ENCODE measurements at places on chromosomes 4 and X.
A peak's percentile ranks its signal among the peaks of the same experiment; 100 is the strongest.

DNA sequence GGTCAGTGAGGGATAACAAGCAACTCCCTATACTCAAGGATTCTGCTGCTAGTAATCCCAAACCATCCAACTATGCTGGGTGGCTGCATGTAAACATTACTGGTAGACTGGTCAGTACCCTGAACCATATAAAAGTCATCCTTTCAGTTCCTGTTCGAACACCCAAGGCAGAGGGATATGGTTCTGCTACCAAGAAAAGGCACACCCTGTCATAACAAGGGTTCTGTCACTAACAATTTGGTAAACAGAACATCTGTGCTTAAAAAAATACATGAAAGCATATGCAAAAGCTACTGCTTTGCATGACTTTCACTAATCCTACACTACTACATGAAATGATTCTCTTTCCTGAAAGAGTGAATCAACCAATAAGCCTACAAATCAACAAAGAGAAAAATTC lies 76.8 kb upstream of the MCF2 start:
- DNase-seq = no peak

GRCh38 chr4:165520086-165520485 lies 141.3 kb downstream of the CPE start:
- no peak for DNase-seq

GRCh38 chrX:150676221-150676620 lies 17.0 kb upstream of the MTMR1 start:
- no peak for DNase-seq

DNA sequence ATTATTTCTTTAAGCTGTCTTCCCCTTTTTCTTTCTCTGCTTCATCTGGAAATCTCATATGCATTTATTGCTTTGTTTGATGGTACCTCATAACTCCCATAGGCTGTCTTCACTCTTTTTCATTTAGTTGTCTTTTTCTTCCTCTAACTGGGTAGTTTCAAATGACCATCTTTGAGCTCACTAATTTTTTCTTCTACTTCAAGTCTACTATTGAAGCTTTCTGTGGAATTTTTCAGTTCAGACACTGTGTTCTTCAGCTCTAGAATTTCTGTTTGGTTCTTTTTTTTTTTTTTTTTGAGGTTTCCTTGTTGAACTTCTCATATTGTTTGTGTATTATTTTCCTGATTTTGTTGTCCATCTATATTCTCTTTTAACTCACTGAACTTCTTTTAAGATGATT lies 23.0 kb downstream of the CASK start:
- no peak for DNase-seq

DNA sequence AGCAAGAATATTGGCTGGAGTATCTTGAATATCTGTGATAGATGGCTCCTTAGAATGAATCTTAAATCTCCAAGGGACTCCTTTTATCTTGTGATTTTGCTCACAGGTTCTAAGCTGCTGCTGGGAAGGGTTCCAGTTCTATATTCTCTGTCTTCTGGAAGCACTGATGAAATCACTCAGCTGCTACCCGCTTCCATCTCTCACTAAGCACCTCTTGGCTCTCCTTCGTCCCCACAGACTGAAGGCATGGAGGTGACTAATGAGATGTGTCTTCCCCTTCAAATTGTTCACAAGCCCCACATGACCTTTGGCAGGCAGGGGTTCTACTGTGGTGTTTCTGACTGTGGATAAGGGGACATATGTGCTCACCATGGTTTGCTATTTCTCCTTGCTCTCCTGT lies 75.9 kb downstream of the C4orf51 start:
- DNase-seq = no peak

- no peak for DNase-seq
Observed at GRCh38 chr4:40720916-40721315, 28.8 kb upstream of the NSUN7 start.

GRCh38 chr4:73970945-73971344 lies 10.9 kb downstream of the PF4 start:
- no peak for DNase-seq

DNA sequence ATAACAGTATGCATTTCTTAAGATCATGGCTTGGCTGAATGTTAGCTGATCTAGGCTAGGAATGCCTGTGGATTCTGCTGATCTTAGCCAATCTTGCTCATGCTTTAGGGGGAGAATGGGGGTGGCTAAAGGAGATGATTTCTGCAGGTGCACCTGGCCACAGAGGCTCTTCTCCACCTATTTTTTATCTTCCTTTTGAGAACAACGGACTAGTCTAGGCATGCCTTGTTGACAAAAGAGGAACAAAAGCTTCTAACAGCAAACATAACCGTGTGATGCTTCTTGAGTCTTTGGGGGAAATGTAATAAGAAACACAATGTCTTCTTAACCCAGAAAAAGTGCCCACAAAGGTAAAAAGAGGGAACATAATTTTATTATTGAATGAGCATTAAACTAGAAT lies 743.5 kb downstream of the ARAP2 start:
- no peak for DNase-seq

- DNase-seq = peak; percentile 94
Observed at GRCh38 chr4:2402048-2402842, 16.2 kb downstream of the ZFYVE28 start.

- no peak for DNase-seq
Observed at GRCh38 chr4:169110633-169111032, 100.6 kb upstream of the CBR4 start.

DNA sequence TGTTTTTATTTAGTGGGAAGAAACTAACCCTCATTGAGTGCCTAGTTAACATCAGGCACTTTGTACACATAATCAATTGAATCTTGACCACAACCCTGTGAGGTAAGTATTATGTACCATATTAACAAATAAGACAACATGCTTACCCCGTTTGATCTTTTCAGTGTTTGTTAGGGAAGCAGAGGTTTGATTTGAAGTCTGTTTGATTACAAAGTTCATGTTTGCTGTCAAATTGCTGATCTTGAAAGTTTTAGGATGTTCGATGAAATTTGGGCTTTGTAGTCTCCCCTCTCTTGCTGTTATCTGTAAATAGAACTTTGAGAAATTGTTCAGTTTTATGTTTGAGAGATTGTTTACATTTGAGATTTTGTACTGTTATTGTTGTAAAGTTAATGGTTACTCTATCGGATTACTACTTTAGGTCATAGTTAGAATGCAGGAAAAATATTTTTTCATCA lies 13.4 kb upstream of the ADH4 start:
- DNase-seq = no peak

GRCh38 chr4:120053911-120054310 lies 12.7 kb downstream of the MAD2L1 start:
- DNase-seq = no peak

GRCh38 chr4:22504922-22505321 lies 10.9 kb downstream of the ADGRA3 start:
- no peak for DNase-seq

- no peak for DNase-seq
Observed at GRCh38 chr4:145481942-145482208, 222 bp downstream of the SMAD1 start.

- DNase-seq = no peak
Observed at GRCh38 chr4:163815776-163816175, 321.3 kb downstream of the TMA16 start.

GRCh38 chr4:154741131-154741665 lies 2.6 kb upstream of the LRAT start:
- no peak for DNase-seq

DNA sequence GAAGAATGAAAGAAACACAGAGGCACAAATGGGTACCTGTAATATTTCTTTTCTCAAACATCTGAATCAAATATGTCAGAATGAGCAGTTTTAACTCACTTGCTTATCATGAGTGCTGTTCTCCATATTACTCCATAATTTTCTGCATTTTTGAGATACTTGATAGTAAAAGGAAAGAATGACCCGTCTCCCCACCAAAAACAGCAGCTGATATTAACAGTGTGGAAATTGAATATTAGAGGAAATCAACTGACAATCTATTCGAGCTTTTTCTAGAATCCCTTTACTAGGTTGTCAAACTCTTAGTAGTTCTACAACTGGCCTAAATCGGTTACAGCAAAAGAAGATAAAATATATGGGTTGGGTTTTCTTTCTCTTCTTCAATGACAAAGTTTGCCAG lies 49.9 kb upstream of the HELT start:
- DNase-seq = no peak

GRCh38 chr4:47213106-47213505 lies 181.7 kb downstream of the GABRB1 start:
- DNase-seq = no peak

DNA sequence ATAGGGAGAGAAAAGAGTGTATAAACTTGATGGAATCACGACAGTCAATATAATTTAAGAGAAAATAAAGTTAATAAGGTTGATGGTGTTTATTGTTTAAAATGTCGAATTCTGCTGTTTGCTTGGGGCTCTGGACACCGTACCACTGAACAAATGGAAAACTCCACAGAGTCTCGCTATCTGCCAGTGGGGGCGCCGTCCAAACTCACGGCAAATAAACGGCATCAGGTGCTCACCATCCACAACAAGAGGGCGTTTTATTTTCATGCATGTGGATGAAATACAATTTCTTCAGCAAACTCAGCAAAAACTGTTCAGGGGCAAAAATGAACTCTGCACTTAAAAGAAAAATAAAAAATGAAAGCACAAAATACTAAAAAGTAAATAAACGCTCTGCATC lies 46.6 kb upstream of the FAM47C start:
- no peak for DNase-seq

DNA sequence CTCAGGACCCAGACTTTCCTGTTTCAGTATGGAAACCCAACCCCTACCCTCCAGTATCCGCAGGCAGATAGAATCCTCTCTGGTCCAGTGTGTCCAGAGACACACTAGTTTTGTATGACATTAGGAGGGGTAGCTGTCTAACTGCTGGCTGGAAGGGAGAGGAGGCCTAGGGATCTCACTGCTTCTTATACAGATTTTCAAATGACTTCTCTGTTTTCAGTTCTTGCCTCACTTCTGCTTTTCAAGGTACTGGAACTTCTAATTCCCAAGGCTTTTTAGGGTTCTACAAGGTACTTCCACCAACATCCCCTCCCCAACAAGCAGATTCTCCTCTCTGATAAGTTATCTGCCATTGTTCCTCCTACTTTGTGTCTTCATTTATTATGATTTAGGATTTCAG lies 6.1 kb downstream of the SGCB start:
- no peak for DNase-seq

- DNase-seq = peak; percentile 60
Observed at GRCh38 chrX:38220024-38220414, 652 bp downstream of the SRPX start.

- no peak for DNase-seq
Observed at GRCh38 chr4:36786519-36786918, 458.0 kb upstream of the NWD2 start.

- no peak for DNase-seq
Observed at GRCh38 chr4:109733728-109734127, 3.9 kb upstream of the PLA2G12A start.

- DNase-seq = no peak
Observed at GRCh38 chr4:15689540-15689939, 7.9 kb downstream of the FAM200B start.

DNA sequence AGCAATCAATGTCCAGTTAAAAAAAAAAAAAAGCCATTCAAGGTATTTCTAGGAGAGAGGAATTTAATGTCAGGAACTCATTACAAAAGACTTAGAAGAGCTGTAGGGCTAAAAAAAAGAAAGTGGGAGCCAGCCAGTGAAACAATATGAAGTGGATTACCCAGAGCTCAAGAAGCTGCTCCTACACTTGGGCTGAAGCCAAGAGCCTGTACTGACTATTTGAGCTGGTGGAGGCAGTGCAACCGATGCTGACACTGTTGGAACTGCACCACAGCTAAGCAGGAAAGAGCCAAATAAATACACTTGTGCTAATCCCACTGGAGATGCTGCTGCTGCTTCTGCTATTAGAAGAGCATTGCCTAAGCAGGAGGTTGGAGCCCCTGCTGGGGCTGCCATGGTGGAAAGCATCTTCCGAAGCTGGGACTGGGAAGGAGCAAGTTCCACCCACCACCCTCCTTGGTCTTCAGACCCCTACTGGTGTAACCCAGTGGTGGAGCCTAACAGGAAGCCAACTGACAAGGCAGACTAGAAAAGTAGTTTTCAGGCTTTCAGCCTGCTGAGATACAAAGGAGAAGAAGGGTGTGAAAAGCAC lies 65.4 kb downstream of the CXXC4 start:
- DNase-seq = no peak

GRCh38 chr4:20418861-20419451 lies 167.3 kb downstream of the SLIT2 start:
- DNase-seq = no peak

GRCh38 chr4:110852793-110853192 lies 229.9 kb upstream of the PITX2 start:
- no peak for DNase-seq

DNA sequence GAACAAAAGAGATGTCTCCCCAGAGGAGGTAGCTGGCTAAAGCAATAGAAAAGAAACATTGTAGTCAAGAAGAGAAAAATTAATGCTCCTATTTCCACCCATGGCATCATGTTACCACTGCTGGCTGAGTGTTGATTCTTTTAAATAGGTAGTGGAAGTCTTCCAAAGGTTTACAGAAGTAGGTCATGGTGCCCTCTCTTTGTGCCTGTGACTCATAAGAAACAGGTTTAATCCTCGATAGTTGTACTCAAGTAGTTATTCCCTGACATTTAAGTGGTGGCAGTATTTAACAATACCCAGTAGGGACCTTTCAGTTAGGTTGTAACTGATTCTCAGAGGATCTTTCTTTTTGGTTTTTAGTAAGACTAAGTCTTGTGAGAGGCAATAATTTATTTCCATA lies 247.8 kb downstream of the TEX13A start:
- no peak for DNase-seq

- no peak for DNase-seq
Observed at GRCh38 chr4:40825014-40825838, 75.5 kb downstream of the NSUN7 start.

DNA sequence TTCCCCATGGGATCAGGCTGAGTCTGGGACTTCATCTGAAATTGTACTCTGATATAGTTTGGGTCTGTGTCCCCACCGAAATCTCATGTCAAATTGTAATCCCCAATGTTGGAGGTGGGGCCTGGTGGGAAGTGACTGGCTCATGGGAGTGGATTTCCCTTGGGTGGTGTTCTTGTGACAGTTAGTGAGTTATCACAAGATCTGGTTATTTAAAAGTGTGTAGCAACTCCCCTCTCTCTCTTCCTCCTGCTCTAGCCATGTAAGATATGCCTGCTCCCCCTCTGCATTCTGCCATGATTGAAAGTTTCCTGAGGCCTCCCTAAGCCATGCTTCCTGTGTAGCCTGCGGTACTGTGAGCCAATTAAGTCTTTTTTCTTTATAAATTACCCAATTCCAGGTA lies 61.0 kb downstream of the RASGEF1B start:
- DNase-seq = no peak

DNA sequence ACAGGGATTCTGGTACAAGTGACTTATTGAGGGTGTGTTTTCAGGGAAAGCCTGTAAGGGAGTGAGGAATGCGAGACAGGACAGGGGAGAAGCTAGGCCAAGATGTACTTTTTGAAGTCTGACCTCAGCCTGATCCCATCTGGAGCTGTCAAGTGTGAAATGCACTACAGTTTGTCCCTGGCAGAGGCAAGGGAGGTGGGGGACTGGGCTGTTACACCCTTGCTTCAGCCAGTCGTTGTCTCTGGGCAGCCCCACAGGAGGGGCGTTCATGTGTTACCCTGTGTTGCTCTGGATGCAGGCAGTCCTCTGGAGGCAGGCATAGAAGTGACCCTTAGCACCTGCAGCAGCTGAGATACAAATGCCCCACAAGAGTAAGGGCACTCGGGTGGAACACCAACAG lies 25.8 kb downstream of the PPEF1 start:
- DNase-seq = no peak

- no peak for DNase-seq
Observed at GRCh38 chr4:2412534-2412884, 5.9 kb downstream of the ZFYVE28 start.

GRCh38 chr4:129974730-129975129 lies 878.8 kb downstream of the C4orf33 start:
- DNase-seq = no peak

GRCh38 chr4:184954482-184954881 lies 63.8 kb upstream of the HELT start:
- DNase-seq = no peak
